HFFc6 (cell line): ENCODE measurements at places on chromosomes 3 and 15. TPM values are rescaled to one million over a fixed set of nuclear protein-coding genes. Genes with fewer than 3 reads are reported as not detected.

DNA sequence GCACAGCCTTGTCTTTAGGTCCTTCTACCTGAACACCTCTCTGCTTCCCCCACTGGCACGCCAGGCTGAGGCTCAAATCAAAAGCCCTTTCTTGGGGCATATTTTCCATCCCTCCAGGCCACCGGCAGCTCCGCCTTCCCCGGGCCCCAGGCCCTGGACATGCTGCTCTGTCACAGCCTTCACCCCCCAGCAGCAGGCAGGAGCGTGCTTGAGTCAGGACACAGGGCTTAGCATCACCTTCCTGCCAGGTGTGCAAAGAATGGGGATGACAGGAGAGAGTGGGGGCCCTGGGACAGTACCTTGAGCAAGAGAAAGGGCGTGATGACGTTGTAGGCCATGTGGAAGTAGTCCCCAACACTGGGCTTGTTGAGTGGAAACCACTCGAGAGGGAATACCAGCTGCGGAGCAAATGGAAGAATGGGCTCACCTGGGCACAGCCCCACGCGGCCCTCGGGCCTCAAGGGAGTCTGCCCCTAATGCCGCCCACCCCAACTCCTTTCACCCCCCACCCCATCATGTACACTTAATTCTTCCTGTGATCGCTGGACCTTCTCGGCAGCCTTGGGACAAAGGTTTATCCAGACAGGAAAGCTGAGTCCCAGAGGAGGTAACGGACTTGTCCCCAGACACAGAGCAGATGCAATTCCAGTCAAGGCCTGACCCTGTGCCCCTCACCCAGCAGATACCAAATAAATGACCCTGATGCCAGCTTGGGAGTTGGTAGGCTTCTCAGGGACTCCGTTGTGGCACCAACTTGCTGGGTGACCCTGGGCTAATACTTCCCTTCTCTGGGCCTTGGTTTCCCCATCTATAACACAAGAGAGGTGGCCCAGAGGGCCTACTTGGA lies 9.1 kb upstream of the CALML4 start:
- DNase-seq = no peak

GRCh38 chr3:28756056-28756455 lies 407.4 kb upstream of the AZI2 start:
- DNase-seq = no peak

- peak; percentile 42 for DNase-seq
Observed at GRCh38 chr3:124923833-124924232, 10.7 kb downstream of the MUC13 start.

- no peak for DNase-seq
Observed at GRCh38 chr3:155581579-155581978, 163.3 kb downstream of the PLCH1 start.

DNA sequence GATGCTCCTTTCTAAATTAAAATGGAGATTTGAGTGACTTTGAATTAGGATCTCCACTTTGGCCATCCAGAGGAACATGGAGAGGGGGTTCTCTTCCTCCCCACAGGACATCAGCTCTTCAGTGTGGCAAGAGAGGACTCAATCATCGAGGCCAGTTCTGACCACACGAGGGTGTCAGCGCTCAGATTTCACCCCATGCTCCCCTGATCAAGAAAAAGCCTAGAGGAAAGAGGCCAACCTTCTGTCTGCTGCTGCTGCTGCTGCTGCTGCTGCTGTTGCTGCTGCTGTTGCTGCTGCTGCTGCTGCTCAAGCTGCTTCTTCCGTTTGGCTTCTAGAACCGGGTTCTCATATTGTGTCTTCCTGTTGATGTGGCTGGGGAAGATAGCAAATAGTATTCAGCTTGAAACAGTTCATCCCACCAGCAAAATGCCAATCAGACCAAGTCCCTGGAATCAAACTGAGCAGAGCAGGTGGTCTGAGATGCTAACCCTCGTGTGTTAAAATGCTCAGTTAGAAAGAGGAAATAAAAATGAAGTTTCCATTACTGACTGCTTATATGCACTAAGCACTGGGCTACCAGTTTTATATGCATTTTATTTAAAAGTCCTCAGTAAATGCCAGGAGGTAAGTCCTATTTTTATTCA lies 599.0 kb downstream of the MAGI1 start:
- peak; percentile 34 for DNase-seq

GRCh38 chr3:4656059-4656458 lies 162.9 kb downstream of the ITPR1 start:
- peak; percentile 68 for DNase-seq

DNA sequence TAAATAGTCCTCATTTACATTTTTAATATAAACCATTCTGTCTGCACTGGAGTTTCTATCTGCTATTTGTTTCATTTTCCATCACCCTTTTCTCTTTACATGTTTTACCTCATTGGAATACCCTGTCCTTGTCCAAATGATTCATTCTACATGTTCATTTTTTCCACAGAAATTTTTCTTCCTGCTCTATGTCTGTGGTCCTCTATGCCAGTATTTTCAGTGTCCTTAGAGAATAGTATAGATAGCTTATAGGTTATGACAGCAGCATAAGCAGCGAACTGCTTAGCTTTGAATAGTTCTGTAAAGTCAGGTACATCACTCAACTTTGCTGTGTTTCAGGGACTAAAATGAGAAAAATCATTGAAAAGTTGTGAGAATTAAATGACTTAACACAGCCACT lies 742.3 kb upstream of the CBLB start:
- no peak for DNase-seq

GRCh38 chr3:4831580-4831950 lies 147.7 kb upstream of the BHLHE40 start:
- DNase-seq = no peak

DNA sequence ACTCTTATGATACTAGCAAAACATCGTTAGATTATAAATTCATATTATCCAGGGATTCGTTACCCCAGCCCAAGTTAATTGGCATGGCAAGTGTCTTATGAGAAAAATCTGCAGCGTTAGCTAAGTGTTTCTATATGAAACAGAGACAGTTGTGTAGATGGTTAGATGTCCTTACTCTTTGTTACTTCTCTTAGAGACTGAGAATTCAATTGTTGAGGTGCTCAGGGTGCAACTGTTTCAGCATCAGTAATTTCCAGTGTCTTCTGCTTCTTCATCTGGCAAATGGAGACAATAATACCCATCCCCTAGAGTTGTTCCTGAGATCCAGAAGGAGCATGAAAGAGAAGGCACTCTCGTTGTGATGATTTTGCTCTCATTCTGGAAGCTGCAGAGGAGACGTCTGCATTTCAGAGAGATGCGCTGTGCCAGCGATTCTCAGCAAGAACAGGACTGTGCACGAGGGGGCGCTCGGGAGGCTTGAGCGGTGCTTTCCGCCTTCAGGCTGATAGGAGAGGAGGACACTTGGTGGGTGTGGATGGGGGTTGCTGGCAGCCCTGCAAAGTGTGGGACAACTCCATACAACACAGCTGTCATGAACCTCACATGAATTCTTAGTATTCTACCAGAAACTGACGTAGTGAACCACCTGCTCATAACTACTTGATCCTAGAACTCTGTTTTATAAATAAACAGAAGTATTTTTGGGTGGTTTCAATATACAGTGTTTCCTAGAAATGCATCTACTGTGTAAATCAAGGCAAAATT lies 39.7 kb upstream of the SPSB4 start:
- peak; percentile 47 for DNase-seq

DNA sequence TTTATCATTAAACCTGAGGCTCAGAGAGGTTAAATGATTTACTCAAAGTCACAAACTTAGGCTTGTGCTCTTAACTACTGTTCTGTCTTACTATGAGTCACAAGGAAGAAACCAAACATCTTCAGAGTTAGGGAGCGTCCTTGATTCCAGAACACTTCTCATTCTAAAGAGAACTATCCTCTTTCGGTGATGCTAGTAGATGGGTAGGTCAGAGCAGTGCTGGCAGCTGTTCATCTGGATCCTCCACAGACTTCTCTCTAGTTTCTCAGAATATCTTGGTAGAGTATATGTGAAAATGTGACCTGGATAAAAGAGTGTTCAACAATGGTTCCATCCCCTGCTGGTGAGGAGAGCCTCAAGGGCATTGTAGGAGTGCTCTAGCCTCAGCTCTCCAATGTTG lies 3.3 kb downstream of the ARL6IP5 start:
- peak; percentile 64 for DNase-seq

- no peak for DNase-seq
Observed at GRCh38 chr3:173891272-173892100, 493.9 kb downstream of the NLGN1 start.

GRCh38 chr15:76340803-76341365 lies 4.3 kb downstream of the ISL2 start:
- DNase-seq = no peak

- DNase-seq = no peak
Observed at GRCh38 chr3:56802378-56802745, 613 bp upstream of the ARHGEF3 start.

GRCh38 chr15:50137893-50138292 lies 18.9 kb upstream of the ATP8B4 start:
- DNase-seq = peak; percentile 28

DNA sequence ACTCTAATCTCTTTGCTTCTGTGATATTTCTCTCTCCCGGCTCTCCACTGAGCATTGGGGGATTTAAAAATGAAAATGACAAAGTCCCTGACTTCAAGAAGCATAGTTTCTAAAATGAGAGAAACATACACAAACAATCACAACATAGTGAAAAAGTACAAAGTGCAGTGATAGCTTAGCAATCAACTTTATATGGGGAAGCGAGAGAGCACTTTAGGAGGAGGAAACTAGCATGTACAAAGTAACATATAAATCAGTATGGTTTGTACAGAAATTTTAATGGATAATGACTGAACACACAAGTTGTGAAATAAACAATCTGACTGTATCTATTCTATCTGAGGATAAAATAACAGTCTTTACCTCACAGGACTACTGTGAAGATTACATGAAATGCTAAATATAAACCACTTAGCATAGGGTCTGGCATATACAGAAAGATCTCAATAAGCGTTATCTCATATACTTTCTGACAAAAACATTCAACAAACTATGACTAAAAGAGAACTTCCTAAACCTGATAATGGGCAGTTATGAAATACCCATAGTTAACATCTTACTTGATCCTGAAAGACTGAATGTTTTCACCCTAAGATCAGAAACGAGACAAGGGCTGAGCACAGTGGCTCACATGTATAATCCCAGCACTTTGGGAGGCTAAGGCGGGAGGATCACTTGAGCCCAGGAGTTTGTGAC lies 61.2 kb downstream of the PEAK1 start:
- no peak for DNase-seq

DNA sequence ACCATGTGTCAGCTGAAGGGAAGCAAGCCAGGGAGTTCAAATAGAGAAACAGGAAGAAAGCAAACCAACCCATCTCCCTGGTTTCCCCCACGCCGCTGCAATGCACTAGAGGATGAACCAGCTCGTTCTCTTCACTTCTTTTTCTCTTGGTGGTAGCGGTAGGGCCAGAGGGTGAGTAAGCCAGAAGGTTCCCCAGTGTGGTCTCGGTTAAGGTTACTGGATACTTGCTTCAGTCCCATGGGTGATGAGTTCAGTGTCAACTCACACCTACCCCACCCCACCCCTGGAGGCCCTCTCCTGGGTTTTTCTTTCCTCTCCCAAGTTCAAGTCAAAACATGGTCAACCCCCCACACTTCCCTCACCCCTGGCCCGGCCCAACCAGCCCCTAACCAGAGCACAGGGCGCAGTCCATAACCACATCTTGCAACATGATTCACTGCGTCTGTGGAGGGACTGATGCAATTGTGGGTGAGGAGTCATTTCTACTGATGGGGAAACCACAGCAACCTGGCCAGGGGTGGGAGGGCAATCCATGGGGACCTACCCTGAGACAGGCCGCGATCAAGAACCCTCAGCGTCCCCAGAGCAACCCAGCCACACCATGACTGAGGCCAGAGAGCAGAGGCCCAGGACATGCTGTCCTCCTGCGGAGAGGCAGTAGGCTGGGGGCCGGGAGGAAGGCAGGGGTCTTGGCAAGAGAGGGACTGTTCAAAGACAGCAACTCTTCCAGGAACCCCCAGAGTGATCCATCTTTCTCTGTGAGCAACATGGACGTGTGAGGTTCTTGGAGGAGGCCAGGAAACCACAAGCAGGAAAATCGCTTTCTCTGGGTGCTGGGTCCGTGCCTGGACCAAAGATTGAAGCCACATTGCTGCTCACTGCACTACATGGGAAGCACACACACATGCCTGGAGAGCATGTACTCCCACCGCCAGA lies 276.6 kb downstream of the UACA start:
- peak; percentile 72 for DNase-seq

CFAP20DC gene
- 0.99 and 1.2 TPM in 2 replicates for total RNA-seq

ITPKA gene
- total RNA-seq = 1.2 and 2.1 TPM in 2 replicates

INAFM2 gene
- total RNA-seq = 22.1 to 27.0 TPM (median 26.7 TPM) in 3 replicates

OIP5 gene
- 2.7 to 7.0 TPM (median 5.4 TPM) in 3 replicates for total RNA-seq

NR2E3 gene
- not detected in 2 replicates for total RNA-seq

C3orf85 gene
- total RNA-seq = not detected in 3 replicates

EPHA3 gene
- total RNA-seq = 0.10 TPM in 1 of 3 replicates, not detected in the others

PLA2G4F gene
- total RNA-seq = not detected in 3 replicates

VILL gene
- total RNA-seq = 3.5 to 4.3 TPM (median 4.1 TPM) in 3 replicates

GOLGA6L26 gene
- not detected in 3 replicates for total RNA-seq

B3GALNT1 gene
- 0.39 to 4.0 TPM (median 3.2 TPM) in 3 replicates for total RNA-seq

OXTR gene
- total RNA-seq = 634 to 850 TPM (median 649 TPM) in 3 replicates
